ENCODE measurements at places on chromosomes 7 and 10. TPM values are rescaled to one million over a fixed set of nuclear protein-coding genes. Genes with fewer than 3 reads are reported as not detected.

Gene KLLN
- total RNA-seq, result 1.3 TPM

DNA sequence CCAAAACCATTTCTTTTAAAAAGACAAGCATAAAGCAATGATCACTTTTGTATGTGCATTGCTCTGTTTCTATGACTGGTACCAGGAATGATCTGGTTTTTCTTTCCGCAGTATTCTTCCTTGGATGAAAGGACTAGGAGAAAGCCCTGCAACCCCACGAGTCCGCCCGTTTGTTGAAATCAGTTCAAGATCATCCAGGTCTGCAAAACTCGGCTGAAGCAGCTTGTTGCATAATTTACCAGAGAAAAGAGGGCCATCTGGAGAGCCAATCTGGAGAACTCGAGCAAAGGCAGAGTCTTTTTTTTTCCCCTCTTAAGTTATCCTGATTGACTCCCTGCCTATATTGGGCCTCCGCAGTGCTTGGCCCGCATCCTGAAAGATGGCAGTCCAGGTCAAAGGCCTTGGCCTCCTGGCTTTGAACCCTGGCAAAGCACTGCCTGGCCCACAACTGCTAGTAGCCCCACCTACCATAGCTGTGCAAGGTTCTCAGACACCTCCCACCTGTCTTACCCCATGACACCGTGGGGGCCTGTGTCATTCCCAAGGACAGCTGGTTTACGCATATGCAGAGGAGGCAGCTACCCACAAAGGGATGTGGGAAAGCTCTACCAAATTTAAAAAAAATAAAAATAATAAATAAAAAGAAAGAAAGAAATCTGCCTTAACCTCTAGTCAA is 572.2 kb downstream of the INHBA start:
- DNase-seq, result no peak

Gene SNX10
- 91.5 TPM for total RNA-seq

DNA sequence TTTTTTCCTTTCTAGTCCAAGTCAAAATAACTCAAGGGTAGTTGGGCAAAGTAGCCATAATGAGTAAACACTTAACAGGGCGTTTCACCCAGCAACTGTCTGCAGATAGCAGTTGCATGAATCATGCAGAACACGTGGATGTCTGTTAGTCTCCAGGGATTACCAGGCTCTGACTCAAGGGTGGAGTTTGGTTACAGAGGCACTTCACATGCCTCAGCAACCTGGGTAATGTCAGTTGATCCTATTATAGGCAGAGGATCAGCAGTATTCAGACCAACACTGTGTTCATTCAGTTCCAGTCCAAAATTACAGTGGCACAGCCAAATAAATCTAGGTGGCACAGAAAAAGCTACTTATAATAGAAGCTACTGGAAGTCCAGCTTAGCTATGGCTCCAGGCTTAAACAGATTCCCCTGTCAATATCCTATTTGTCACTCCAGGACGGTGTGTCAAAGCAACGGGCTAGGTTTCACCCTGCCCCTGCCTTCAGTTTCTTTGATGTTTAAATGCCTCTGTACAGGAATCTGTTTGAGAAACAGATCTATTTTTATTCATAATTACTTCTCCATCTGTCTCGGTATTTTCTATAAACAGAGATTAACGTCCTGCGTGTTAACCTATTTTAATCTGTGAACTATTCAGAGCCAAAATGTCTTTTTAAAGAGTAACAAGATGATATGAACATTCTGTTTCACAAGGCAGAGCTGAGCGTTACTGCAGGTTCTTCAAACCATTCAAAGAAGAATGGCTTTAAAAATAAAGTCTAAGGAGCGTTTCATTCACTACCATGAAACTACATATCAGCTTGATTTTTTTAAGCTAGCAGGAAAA is 162.6 kb upstream of the AKR1E2 start:
- no peak for DNase-seq

- DNase-seq, result no peak
These were observed 640.2 kb downstream of the ARL4A start for GRCh38 chr7:13327669-13328068.

All from dorsolateral prefrontal cortex (tissue), 122 donors.